ENCODE measurements at places on chromosomes 2 and 18.
A peak's percentile ranks its signal among the peaks of the same experiment; 100 is the strongest.

DNA sequence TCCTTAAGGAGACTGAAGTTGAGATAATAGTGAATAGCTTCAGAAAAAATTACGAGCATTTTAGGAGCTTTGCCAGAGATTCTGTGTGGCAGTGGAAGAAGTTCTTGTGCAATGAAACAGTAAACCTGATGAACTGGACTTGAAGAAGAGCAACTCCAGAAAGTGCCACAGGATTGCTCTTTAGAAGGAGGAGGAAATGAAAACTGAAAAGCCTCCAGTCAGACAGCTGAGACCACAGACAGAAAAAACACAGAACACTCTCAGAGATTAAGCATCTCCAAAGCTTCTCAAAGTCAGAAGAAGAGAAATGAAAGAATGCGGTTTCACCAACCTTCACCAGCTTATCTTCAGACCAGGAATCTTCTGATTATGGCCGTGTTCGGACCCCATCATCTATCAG lies 329.7 kb upstream of the CNTNAP5 start:
- no peak for DNase-seq

DNA sequence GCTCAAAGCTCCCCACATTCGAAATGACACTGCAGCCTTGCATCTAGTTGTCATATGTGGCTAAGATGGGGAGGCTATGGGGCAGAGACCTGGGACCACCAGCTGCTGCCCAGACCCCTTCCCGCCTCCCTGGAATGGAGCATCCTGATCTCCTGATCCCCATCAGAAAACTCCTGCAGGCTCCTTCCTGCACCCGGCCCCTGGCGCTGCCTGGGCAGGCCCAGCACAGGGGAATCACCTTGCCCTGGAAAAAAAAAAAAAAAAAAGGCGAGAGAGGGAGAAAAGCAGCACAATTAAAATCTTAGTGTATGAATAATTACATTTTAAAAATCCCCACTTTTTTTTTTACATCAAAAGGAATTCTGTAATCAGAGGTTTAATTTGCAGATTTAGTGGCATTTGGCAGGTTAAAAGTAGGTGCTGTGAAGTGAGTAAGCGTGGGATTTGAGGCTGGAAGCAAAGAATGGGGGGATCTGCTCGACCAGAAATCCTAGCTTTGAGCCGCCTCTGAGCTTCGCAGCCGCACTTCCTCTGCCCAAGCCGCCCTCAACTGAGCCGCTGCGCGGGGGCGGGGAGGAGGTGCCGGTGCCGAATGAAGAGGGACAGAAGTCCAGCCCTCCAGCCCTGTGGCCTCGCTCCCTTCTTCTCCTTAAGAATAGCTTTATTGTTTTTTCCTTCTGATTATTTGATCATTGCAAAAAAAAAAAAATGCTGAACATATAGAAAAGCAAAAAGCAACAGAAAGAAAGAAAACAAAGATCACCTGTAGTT lies 30.0 kb downstream of the THNSL2 start:
- DNase-seq, result peak; percentile 34

DNA sequence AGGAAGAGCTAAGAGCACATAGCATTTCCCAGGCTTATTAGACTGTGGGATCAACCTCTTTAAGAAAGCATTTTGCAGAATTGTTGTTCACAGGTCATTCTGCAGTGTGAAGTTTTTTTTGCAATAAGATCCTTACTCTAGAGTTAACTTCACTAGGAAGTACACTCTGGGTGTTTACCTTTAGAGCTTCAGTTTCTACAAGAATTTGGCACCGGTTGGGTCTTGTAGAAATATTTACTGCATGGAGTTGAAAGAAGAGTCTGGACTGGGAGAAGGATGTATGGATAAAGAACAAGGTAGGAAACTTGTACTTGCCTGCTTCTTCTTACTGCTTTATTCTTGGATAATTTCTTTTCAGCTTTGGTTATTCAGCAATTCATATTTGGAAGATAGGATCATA lies 944.9 kb upstream of the GYPC start:
- DNase-seq, result peak; percentile 41

GRCh38 chr2:113692698-113693428 lies 63.6 kb downstream of the SLC35F5 start:
- no peak for DNase-seq

DNA sequence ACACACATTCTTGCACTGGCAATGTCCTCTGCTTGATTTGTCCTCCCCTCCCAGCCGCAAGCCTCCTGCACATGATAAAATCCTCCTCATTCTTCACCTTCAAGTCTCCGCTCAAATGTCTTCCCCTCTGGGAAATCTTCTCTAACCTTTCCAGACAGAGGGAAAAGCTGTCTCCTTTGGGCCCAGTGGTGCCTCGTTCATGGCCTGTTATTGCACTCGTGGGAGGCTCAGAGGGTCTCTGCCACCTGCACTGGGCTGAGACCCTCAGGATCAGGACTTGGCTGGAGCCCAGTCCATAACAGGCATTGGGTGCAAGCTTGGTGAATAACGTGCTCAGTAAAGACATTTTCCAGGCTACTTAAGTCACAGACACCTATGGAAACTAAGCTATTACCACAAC lies 68.6 kb downstream of the PTGR3 start:
- DNase-seq, result no peak

GRCh38 chr18:74518456-74519295 lies 15.6 kb upstream of the CNDP1 start:
- DNase-seq, result no peak

- DNase-seq, result no peak
These were observed 84.2 kb downstream of the DOK6 start for GRCh38 chr18:69484699-69485396.

GRCh38 chr2:239328351-239329191 lies 72.2 kb downstream of the HDAC4 start:
- peak; percentile 89 for DNase-seq

GRCh38 chr2:35298493-35298892 lies 1057.1 kb upstream of the CRIM1 start:
- DNase-seq, result peak; percentile 66

DNA sequence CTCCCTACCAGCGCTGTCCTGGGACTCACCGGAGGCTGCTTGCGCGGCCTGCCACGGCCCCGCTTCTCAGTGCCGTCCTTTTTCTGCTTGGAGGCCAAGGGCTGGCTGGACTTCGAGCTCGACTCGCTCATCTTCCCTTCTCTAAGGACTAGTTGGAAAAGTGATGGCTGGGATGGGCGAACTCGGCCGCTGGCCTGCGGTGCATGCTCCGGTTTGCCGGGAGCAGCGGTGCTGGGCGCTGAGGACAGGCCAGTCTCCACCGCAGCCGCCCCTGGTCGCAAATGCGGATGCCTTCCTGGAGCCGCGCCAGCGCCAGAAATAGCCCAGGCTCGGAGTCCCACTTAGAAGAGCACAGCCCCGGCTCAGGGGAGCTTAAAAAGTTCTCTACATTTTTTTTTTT lies 3.1 kb downstream of the C2orf81 start:
- peak; percentile 65 for DNase-seq

- no peak for DNase-seq
These were observed 52.8 kb downstream of the HYCC2 start for GRCh38 chr2:201018636-201019035.

- no peak for DNase-seq
These were observed 44.3 kb upstream of the ZDBF2 start for GRCh38 chr2:206230060-206230762.

GRCh38 chr2:205755923-205756322 lies 73.6 kb downstream of the NRP2 start:
- DNase-seq, result no peak

DNA sequence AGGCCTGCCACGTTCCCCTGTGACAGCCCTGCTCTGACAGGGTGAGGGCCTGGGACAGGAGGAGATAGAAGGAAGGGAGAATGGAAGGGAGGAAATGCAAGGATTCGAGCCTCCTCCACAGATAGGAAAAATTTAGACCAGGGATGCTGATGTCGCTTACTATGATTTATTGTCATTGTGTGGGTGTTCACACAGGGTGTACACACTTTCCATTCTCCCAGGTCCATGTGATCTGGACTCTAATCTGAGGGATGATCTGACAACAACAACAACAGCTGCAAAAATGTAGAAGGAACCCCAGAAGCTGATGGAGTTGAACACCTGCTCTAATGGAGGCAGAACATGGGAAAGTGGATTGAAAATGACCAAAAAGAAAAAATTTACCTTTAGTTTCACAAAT lies 231.7 kb upstream of the TNP1 start:
- no peak for DNase-seq

GRCh38 chr2:125070726-125071505 lies 1045.8 kb downstream of the CNTNAP5 start:
- DNase-seq, result no peak

Measured in tongue (tissue), 3 donors.